Glutamatergic neuron (in vitro differentiated cells): ENCODE measurements at places on chromosomes 11 and 22. TPM values are rescaled to one million over a fixed set of nuclear protein-coding genes. Genes with fewer than 3 reads are reported as not detected.

The GLB1L2 gene
- total RNA-seq = 1.0 TPM

The SCGB1A1 gene
- total RNA-seq = not detected

The OR5AN1 gene
- not detected for total RNA-seq

The MS4A6A gene
- not detected for total RNA-seq

The GNAZ gene
- 82.5 TPM for total RNA-seq

The CCDC89 gene
- not detected for total RNA-seq

The MN1 gene
- total RNA-seq = 0.91 TPM

The POLD3 gene
- total RNA-seq = 9.0 TPM

The XNDC1N gene
- 7.6 TPM for total RNA-seq

The UPB1 gene
- total RNA-seq = 0.37 TPM

The MMP10 gene
- not detected for total RNA-seq

The TENM4 gene
- total RNA-seq = 50.7 TPM

The NAA40 gene
- 68.0 TPM for total RNA-seq

The MS4A3 gene
- not detected for total RNA-seq

The TMEM86A gene
- total RNA-seq = 5.4 TPM

The SOX6 gene
- total RNA-seq = 1.4 TPM

The SART1 gene
- 52.3 TPM for total RNA-seq

The SCGB1D2 gene
- not detected for total RNA-seq
